ENCODE measurements at places on chromosomes 4 and X.

DNA sequence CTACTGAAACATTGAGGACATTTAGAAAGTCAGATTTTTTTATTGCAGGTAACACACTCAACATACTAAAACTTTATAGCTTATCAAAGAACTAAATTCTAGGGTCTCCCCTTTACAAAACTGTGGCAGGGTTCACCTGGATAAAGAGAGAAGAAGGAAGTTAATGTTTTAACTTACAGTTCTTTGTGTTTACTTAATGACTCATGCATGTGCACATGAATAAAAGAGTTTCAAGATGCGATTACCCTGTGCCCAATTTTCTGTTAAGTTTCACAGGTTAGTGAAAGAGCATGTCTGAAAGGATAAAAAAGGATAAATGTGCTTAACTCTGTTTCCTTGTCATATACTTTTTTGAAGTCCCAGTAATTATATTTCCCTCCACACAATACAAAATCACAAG lies 16.8 kb downstream of the DCAF8L1 start:
- DNase-seq = no peak

DNA sequence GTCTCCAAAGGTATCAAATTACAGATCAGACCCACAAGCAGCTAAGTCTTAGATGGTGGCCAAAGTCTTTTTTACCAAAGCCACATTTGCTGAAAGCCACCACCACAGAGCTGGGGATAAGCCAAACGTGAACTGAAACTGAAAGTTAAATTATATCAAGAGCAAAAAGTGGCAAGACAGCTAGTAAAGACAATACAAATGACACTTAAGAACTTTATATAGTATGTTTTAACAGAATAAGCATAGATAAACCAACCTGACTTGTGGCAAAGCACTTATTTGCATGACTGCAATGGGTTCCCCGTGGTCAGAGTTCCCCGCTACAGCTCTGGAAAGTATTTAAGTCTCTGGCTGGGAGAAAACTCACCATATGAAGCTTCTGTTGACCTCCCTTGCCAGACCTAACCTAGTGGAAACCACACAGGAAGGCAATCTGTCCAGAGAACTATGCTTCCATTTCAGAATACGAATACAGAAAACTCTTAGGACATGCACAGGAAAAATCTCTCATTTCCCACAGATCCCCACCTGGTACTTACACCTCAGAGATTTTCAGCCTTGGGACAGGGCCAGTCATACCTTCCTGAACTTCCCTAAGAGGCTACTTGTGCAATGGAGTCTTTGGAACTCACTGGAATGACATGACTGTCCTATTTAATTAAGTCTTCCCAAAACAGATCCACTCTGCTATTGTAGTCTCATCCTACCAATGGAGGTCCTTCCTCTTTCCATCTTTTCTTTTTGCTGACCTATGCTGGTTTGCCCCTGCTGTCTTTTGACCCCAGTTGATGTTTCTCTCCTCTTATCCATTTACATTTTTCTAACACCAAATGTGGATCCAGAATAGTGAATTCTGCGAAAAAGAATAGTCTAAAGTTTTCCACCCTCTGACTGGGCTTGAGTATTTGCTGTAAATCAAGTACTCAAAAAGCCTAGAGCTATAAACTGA lies 225.1 kb downstream of the NR3C2 start:
- DNase-seq = no peak

GRCh38 chr4:104491481-104492182 lies 3.1 kb downstream of the CXXC4 start:
- no peak for DNase-seq

- DNase-seq = no peak
Observed at GRCh38 chr4:26746802-26747213, 113.8 kb upstream of the STIM2 start.

DNA sequence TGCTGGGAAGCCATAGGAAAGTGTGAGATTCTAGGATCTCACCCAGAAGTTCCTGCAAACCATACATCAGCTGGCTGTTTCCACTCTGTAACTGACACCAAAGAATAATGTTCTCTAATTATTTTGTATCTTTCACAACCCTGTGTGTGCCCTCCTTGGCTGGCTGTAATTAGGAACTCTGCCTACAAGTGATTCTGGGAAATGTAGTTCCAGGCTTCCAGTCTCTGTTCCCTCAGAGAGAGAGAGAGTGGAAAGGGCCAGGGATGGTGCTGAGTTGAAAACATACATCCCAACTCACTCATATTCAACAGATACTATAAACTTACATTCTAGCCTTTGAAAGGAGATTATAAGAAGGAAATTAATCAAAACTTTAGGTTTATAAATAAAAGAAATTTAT lies 57.5 kb upstream of the C1QTNF7 start:
- no peak for DNase-seq

GRCh38 chr4:173258866-173259265 lies 75.3 kb downstream of the HMGB2 start:
- DNase-seq = no peak

GRCh38 chr4:8762951-8763735 lies 108.5 kb downstream of the HMX1 start:
- no peak for DNase-seq

DNA sequence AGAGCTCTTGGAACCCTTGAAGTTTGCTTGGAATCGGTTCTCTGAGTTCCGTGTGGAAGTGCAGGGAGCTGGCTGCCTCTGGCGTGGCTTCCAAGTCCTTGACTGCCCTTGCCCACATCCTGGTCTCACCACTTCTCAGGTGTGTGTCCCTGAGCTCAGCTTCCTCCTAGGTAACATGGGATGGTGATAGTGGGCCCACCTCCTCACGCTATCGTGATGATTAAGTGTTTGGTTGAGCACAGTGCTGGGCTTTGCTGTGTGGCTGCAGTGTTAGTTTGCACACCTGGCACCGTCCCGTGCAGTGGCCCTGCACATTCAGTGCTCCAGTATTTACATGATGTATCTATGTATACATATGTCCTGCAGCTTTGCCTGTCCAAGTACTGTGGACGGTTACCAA lies 81.5 kb downstream of the CLDN34 start:
- DNase-seq = no peak

- no peak for DNase-seq
Observed at GRCh38 chr4:89331686-89332544, 24.3 kb upstream of the GPRIN3 start.

DNA sequence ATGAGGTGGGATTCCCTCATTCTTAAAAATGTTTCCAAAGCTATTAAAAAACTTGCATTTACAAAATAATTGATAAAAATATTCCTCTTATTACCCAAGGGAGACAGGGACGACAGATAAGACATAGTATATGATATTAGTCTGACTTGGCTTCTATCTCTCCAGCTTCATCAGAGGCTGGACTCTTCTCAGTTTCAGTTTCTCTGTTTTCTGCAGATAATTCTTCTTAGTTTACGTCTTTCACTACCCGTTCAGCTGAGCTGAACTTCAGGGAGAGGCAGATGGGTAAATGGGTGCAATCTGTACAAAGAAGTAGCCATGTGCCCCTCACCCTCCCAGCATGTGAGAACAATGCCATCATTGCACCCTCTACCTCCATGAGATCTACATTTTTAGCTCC lies 214.0 kb upstream of the SLIT2 start:
- no peak for DNase-seq

DNA sequence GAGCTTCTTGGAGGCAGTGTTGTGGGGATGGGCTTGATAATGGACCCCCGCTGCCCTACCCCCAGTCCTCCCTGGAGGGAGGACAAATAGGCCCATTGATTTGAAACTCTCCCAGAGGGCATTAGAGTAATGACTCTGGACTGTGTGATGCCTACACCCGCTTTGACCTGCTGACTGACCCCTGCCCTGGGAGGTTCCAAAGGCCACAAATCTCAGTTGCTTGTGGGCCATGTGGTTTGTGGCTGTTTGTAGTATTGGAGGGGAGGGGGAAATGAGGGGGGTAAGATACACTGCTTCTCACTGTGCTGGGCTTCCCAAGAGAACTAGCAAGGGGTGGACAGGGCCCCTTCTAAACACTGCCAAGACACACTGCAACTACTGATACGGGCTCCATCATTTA lies 27.6 kb upstream of the BCORL1 start:
- no peak for DNase-seq

- DNase-seq = no peak
Observed at GRCh38 chr4:2333356-2333841, 71.5 kb upstream of the MXD4 start.

Data from GM04503 (cell line).